Stimulated activated CD8-positive, alpha-beta memory T cell treated with anti-CD3 and anti-CD28 coated beads, Interleukin-15, amount 100 ng/mL, for 1 hour (primary cell): ENCODE measurements at places on chromosomes 2 and 18.
A peak's percentile ranks its signal among the peaks of the same experiment; 100 is the strongest.

DNA sequence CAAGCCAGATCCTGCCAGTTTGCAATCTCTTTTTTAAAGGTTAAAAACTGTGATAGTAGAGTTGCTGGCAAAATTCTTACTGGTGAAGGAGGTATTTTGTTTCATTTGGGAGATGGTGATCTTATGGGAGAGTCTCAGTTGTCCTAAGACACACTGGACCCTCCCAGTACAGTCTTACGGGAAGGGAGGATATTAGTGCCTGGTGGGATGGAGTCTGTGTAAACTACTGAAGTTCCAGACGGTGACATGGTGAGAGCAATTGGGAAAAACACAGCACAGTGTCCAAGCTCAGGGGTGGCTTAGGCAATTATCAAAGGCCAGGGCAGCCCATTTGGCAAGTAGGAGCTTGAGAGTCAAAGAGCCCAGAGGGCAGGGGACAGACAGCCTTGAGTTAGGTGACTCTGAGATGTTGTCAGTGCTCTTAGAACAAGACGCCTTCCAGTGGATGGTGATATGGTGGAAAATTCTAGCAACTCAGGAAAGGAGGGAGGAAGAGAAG, 143.7 kb upstream of the CCDC68 start:
- DNase-seq, result no peak

- no peak for DNase-seq
Observed at GRCh38 chr2:153875801-153876466, 4.2 kb downstream of the GALNT13 start.

GRCh38 chr2:148342086-148342485, 302.5 kb upstream of the EPC2 start:
- DNase-seq, result no peak

DNA sequence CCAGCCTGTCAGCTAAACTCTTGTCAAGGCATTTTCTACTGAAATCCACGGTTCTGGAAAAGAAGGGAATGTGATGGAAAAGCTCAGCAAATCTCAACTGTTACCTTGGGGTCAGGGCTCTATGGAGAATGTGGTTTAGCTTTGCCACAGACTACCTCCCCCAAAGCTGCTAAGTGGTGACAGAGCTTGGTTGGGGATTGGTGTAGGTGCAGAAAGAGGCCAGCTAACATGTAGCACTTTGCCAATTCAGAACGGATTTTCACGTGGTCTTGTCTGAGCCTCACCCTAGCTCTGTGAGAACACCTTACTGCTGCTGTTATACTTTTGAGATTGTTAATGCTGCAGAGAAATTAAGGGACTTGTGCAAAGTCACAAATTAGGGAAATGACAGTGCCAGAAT, 331.1 kb downstream of the RND3 start:
- DNase-seq, result no peak

- no peak for DNase-seq
Observed at GRCh38 chr2:121917143-121917542, 161.7 kb downstream of the TSN start.

DNA sequence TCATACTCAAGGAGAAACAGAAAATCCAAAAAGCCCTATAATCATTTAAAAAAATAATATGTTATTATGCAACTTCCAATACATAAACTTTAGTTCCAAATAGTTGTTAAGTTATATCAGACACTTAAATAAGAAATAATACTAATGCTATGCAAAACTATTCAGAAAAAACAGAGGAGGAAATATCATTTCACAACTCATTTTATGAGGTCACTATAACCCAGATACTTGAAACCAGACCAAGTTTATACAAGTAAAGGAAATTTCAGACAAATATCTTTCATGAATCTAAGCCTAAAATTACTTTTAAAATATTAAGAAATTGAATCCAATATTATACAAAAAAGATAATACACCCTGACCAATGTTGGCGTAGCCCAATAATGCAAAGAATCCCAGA, 260.8 kb downstream of the CD226 start:
- no peak for DNase-seq

GRCh38 chr2:54574107-54574859, 118.2 kb downstream of the SPTBN1 start:
- DNase-seq, result peak; percentile 41

DNA sequence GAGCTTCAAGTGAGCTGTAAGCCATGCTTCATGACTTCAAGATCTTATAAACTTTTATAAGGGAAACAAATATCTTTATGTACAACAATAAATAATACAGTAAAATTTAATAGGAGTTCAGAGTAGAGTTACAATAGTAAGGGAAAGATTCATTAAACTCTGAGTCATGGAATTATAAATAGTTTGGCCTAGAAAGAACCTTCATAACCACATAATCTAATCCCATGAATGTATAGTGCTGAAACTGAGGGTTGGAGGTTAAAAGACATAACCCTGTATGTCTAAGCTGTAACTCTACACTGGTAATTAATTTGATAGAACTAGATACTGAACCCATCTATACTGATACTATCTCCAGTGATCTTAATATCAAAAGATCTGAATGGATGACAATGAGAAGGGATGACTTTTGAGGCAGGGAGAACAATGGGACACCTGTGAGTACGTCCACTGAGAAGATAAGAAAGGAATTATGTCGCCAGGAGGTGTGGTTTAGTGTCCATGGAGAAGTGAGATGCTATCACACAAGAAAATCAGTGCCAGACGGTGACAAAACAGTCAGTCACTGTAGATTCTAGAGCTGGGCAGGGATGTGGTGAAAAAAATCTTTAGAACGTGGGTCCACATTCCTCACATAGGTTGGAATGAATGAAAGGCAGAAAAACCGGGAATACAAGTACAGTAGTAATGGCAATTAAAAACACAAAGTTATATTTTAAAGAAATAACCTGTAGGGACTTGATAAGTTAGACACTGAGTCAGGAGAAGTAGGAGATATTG, 1.1 kb downstream of the IL1F10 start:
- no peak for DNase-seq

DNA sequence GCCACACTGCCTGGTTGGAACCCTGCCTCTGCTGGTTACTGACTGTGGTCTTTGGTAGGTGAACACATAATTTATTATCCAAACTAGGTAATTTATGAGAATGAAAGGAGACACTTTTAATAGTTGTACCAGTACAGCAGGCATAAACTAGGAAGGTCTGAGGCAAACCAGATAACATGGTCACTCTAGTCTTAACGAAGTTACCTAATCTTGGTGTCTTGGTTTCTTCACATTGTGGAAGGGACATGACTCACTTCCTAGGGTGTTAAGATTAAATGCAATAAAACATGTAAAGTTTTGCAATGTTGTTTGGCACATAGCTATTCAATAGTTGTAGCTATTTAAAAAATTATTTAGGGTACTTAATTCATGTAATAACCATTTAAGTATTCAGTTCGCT, 23.3 kb downstream of the SPTBN1 start:
- no peak for DNase-seq

DNA sequence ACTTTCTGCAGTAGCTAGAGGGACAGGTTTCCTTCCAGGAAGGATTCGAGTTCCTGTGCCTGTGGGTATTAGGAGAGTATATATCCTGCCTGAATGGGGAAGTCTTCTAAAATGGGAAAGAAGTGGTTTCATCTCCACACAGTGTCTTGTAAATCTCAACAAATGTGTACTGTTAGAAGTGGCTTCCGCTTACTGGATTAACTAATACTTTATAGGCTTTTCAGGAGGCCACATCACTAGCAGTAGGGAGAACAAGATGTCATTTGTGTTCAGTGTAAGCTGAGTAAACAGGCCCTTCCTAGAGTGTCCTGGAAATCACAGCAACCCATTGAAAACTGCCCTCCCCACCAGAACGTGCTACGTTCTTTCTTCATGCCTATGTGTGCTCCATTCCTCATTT, 12.5 kb upstream of the POLR1B start:
- no peak for DNase-seq

- no peak for DNase-seq
Observed at GRCh38 chr2:30136764-30137444, 9.9 kb upstream of the YPEL5 start.

DNA sequence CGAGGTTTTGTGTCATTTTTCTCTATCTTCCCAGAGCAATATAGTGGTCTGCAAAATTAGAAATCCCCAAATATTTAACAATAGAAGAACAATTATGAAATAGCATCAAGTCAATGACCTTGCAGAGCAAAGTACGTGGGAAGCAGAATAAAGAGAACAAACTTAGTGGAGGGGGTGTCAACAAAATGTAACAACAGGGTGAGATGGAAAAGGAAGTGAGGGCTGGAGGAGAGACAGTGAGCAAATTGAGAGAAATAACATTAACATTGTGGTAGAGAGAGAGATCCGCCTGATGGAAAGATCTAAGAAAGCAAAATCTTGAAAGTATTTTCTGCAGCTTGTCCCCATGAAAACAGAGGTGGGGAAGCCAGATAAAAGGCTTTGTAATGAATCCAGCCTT, 23.4 kb downstream of the ARHGAP15 start:
- no peak for DNase-seq

- no peak for DNase-seq
Observed at GRCh38 chr2:208594642-208595385, 188.2 kb downstream of the PTH2R start.

DNA sequence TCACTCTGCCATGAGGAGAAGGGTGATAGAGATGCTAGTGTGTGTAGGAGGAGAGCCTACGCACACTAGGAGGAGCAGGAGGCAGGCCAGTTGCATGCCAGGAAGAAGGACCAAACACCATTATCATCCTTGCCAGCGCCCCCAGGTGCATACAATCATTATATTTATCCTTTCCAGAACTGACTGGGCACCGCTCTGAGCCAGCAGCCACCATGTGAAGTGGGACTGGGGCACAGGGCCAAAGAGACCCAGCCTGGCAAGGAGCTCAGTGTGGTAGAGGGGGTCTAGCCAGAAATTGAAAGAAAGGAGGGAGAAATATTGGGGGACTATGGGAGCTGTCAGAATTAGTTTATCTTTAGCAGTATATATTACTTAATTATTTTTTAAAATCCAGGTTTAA, 8.3 kb upstream of the GPR148 start:
- no peak for DNase-seq

GRCh38 chr2:43223521-43224001, 2.8 kb downstream of the ZFP36L2 start:
- no peak for DNase-seq

GRCh38 chr2:162929571-162929970, 91.0 kb upstream of the KCNH7 start:
- no peak for DNase-seq

DNA sequence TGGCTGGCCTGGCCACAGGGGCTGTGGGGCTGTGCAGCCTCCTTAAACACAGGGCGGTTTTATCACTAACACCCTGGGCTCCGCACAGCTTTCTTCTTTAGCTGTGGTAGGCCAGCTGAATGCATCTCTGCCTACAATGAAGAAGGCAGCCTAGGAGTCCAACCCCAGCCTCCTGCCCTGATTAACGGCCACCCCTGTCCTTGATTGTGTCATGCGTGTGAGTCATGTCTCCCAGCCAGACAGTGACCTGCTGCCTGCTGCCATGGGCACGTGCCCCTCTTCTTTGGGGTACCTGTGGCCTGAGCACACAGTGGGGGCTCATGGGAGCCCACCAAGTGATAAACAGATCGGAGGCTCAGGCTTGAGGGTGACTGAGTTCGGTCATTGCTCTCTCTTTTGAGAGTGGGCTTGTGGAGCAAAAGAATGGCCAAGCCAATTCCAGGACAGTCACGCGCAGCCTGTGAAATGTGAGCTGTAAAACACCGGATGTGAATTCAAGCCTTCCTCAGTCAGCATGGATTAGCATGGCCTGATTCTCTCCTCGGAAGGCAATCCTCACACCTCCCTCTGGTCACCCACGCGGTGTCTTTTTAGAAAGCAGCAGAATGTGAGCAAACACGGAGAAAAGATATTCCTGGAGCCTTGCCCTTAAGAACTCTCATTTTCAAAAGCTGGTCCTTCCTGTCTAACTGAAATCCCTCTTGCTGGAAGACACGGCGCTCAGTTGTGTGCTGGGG, 144.1 kb downstream of the CELF4 start:
- no peak for DNase-seq

- no peak for DNase-seq
Observed at GRCh38 chr2:172997031-172997430, 78.6 kb upstream of the MAP3K20 start.

- no peak for DNase-seq
Observed at GRCh38 chr2:239181903-239182581, 218.8 kb downstream of the HDAC4 start.

DNA sequence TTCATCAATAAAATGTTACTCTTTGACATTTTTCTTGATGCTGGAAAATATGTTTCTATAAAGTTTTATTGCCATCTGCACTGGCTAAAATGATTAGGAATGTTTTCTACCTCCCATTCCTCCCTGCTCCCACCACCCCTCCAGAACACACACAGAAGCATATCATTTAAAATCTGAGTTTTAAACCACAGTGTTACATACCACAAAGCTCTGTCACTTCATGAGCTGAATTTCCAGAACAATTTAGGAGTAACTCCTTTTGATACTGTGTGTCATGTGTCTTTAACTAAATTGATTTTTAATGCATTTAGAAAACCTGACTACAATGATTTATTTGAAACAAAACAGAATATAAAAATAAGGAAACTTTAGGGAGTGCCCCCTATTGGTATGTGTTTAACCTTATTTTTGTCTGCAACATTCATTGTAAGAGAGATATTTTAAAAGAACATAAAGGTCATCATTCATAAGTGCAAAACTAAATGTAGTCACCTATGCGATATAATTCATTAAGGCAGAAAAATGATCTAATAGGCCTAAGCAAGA, 52.0 kb downstream of the FEZ2 start:
- no peak for DNase-seq

DNA sequence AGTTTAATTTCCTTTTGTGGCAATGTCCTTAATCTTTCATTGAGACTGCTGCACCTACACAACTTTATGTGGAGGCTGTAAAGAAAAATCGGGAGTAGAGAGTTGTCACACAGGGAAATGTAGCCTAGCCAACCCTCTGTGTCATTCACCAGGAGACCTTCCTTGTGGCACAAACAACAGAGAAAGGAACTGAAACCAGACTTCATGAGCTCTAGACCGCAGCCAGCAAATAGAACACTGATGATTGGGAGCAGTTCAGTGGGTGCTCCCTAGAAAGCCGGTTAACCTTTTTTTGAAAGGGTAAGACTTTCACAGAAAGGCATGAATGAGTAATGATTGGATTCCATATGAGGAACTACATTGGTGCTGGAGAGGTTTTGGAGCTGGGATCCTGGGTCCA, 1752.4 kb upstream of the CELF4 start:
- no peak for DNase-seq

DNA sequence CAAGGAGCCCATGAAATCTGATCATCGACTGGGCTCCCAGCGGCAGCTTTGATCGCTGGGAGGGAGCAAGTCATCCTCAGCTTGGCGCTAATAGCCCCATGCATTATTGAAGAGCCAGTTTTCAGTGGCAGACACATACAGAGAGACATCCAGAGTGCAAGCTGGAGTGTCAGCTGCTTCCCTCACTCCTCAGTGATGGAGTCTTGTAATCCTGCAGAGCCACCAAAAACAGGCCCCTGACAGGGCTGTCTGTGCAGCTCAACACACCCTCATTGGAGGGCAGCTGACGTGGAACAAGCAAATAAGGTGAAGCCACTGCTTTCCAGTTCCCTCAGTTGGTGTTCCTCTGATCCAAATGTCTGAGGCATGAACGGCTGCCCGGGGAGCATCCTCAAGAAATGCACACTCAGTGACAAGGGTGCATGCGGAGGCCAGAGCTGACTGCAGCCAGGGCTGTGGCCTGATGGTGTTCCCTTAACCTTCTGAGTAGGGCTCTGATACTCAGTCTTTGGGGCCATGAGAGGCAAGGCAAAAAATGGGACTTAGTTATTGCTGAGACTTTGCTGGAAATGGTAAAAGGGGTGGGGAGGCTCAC, 97.4 kb downstream of the RHOB start:
- DNase-seq, result no peak

GRCh38 chr2:24915175-24915574, 4.9 kb downstream of the ADCY3 start:
- DNase-seq, result no peak

- no peak for DNase-seq
Observed at GRCh38 chr2:71793926-71794325, 340.6 kb downstream of the DYSF start.
